ENCODE measurements at places on chromosomes 2 and 18.

DNA sequence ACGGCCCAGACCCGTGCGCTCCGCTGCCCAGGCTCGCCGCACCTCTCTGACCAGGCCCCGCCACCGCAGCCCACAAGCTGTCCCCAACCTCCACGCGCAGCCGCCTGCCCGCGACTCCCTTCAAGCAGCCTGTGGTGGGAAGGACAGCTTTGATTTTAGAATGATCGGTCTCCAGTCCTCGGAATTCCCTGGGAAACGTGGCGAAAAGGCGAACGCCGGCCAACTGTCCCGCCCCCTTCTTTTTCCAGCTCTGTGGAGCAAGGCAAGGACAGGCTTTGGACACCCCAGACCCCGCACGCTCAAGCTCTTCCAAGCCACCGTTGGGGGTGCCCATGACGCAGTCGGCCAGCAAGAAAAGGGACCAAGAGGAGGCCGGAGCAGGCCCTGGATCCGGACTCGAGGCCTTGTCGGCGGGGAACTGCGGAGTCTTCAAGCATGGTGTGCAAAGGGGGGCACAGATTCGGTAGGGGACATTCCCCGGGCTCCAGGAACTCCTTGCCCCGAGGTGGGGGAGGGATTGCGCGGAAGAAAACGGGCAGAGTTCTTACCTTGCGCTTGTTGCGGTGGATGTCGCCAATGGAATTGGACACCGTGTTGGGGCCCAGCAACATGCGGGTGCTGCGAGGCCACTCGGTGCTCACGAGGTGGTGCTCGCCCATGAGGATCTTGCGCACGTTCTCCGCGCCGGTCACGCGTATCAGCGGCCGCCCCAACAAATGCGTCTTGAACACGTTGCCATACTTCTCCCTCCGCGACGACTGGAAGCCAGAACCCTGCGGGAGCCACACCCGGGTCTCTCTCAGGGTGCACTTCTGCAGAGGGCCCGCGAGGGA is 4.0 kb downstream of the CYP26B1 start:
- no peak for DNase-seq

GRCh38 chr18:46310675-46311345 is 206.6 kb downstream of the HAUS1 start:
- no peak for DNase-seq

- no peak for DNase-seq
Measured at GRCh38 chr2:189252991-189253675, 73.6 kb upstream of the COL5A2 start.

GRCh38 chr2:73107211-73107926 is 5.4 kb downstream of the RAB11FIP5 start:
- DNase-seq = no peak

DNA sequence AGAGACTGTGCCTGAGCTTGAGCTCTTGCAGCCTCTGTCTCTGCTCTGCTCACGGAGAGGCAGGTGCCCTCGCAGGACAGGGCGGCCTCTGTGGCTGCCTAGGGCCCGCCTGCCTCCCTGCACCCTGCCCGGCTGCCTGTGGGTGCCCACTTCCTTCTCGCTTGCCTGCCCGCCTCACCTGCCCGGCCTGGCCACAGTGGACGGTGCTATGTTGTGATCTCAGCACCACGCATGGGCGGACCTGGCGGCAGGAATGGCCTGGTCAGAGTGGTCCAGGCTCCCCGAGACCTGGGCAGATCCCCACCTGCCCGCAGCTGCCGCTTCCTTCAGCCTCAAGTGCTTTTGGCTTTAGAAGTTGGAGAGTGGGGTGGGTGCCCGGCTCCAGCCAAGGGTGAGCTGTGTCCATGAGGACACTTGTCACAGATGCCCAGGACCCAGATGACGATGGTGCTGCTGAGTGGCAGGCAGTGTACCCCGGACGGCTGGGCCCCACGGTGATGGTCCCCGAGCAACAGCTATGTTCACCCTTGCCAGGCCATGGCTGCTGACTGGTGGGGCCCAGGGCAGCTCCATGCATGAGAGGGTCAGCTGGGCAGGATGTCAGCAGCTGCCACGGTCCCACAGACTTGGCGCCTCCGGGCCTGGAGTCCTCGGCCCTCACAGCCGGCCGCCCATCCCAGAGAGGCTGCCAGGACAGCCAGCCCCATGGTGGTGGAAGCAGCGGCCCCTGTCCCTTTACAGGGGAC is 25.3 kb downstream of the RTP5 start:
- DNase-seq = no peak
